ENCODE measurements at places on chromosomes 7 and 10. TPM values are rescaled to one million over a fixed set of nuclear protein-coding genes. Genes with fewer than 3 reads are reported as not detected.

- DNase-seq, result no peak
Observed at GRCh38 chr7:31069860-31070555, 17.9 kb downstream of the ADCYAP1R1 start.

DNA sequence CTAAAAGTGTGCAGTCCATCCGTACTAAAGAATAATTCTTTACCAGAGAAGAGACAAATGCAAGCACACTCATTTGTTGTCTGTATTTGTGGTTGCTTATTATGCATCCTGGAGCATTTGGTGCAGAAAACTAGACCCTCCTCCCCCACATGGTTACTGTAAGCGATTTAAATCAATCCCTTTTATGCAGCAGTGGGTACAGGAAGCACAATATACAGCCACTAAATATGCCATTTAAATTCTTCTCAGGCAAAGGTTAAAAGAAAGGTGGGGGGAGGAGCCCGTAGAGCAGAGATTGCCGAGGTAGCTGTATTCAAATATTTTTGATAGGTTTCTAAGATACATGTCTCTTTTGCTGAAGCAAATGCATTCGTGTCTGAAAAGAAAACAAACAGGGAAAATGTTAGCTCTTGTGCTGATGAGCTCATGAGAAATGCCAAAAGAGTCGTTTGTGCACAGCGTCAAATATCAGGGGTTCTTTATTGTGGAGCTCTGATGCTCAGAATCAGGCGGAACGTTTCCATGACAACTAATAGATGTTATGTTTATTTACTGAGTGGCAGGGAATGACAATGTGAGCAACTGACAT, 131.3 kb upstream of the NPVF start:
- no peak for DNase-seq

DNA sequence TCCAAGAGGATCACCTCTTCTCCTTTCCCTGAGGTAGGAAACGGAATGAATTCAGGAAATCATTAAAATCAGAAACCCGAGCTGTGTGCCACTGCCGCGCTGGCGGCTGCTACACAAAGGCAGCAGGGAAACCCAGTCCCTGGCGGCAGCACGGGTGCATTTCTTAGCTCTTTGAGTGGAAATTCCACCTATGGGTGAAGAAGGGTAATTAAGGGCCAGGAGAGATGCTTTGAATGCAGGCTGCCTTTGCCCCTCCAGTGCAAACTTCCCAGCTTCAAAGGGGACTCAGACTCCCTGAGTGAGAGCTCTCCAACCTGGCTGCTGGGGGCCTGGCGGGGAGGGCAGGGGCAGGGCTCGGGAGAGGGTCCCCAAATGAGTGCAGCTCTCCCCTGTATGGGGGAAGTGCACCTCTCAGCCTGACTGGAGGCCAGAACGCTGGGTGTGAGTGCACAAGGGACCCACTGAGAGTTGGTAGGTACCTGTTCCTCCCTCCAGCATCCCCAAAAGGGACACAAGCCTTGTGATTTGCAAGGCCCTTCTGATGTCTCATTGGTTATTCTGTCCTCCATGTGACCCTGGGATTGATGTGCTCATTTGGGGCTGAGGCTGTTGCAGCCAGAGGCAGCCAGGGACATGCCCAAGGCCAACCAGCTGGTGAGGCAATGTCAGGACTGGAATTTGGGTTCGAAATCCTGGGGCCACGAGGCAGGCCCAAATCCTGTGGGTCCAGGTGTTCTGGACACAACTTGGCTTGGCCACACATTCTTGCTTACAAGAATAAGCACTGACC, 16.3 kb upstream of the ZMIZ1 start:
- no peak for DNase-seq

- DNase-seq, result no peak
Observed at GRCh38 chr10:7098160-7098762, 312.6 kb downstream of the SFMBT2 start.

The KCND2 gene
- 0.13 TPM for total RNA-seq

Data from dermis microvascular lymphatic vessel endothelial cell (primary cell).